Activated CD4-positive, alpha-beta memory T cell treated with anti-CD3 and anti-CD28 coated beads for 36 hours (primary cell): ENCODE measurements at places on chromosomes 7 and 10. TPM values are rescaled to one million over a fixed set of nuclear protein-coding genes. Genes with fewer than 3 reads are reported as not detected.

The TLX1 gene
- not detected for total RNA-seq

The SPDYE11 gene
- not detected for total RNA-seq

GRCh38 chr10:25646371-25646770 is 287.7 kb upstream of the MYO3A start:
- no peaks in the 10 kb centered on the region for H3K36me3 ChIP-seq
- no peaks in the 10 kb centered on the region for H3K4me1 ChIP-seq
- DNase-seq, result no peak
- no peaks in the 10 kb centered on the region for H3K27me3 ChIP-seq
- no peak overlapping the region for H3K4me3 ChIP-seq

The EVX1 gene
- total RNA-seq, result not detected

The CTAGE15 gene
- total RNA-seq, result not detected

GRCh38 chr10:113179265-113179664 is 229.2 kb downstream of the TCF7L2 start:
- no peaks in the 10 kb centered on the region for H3K27me3 ChIP-seq
- H3K4me1 ChIP-seq, result no peaks in the 10 kb centered on the region
- H3K4me3 ChIP-seq, result no peak overlapping the region
- no peak overlapping the region for H3K27ac ChIP-seq
- no peak for DNase-seq

The SUGCT gene
- 0.76 TPM for total RNA-seq

DNA sequence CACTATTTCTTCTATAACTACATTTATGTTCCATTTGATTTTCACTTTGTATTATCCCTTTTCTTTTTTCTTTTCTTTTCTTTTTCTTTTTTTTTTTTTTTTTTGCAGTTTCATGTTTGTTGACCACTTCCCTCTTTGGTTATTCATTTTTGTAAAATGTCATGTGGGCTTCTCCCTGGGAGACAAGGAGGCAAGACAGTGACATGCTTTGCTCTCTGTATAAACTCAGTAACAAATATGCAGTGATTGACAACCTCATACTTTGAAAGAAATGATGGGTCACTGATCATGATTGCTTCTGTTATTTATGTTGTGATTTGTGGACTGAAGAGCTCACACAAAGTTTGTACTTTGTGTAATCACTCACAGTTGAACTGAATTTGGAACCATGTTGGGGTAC is 90.2 kb upstream of the ABI1 start:
- no peaks in the 10 kb centered on the region for H3K4me1 ChIP-seq
- no peak for DNase-seq
- H3K36me3 ChIP-seq, result no peaks in the 10 kb centered on the region
- peaks cover 6% of the 10 kb centered on the region for H3K27me3 ChIP-seq
- H3K4me3 ChIP-seq, result no peak overlapping the region

The NEUROD6 gene
- total RNA-seq, result not detected

DNA sequence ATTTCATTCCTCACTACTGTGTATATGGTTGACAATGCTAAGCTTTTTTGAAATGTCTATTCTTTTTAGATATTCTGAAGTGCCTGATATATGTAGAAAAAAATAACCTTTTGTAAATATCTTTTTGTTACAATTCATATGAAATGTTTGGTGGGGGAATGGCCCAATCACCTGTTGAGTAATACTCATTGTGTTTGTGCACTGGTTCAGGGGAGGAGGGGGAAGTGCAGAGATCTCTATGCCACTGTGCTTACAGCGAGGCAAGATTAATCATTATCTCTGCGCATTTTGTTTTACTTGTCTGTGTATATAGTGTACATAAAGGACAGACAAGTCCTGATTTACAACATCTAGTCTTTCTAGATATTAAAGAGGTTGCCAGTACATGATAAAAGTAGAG is 25.2 kb downstream of the NUP42 start:
- H3K4me3 ChIP-seq, result no peak overlapping the region
- peaks cover 16% of the 10 kb centered on the region for H3K27me3 ChIP-seq
- no peak overlapping the region for H3K27ac ChIP-seq
